ENCODE measurements at places on chromosomes 2 and 18.

- peak; percentile 63 for DNase-seq
Measured at GRCh38 chr18:10270151-10270571, 184.3 kb upstream of the APCDD1 start.

GRCh38 chr2:225002656-225003045 is 39.6 kb downstream of the DOCK10 start:
- no peak for DNase-seq

- DNase-seq = no peak
Measured at GRCh38 chr2:24642351-24642750, 150.8 kb downstream of the PTRHD1 start.

GRCh38 chr2:45889053-45889452 is 237.6 kb downstream of the PRKCE start:
- DNase-seq = no peak

- DNase-seq = no peak
Measured at GRCh38 chr2:113091231-113091896, 23.6 kb downstream of the IL1F10 start.

GRCh38 chr2:226398580-226398979 is 401.0 kb downstream of the IRS1 start:
- no peak for DNase-seq

DNA sequence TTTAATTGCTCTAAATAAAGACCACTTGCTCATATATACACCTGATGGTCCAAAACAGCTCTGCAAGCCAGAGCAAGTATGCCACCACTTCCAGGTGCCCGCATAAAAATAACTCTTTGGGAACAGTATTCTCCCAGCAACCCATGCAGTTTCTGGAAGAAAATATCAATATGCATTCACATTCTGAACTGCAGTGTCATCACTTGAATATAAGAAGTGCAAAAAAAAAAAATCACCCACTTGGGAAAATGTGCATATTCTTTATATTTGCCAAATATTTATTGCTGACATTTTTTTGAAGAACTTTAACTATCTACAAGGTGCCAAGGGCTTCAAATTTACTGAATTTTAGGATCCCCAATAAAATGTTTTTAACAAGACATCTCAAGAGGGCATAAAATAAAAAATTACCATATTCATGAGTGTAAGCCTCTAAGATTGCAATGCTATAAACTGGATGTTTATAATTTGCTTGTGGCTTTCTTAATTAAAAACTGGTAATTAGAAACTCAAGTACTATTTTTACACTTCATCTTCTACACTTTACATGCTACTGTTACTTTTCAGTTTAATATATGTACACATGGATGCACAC is 360.6 kb upstream of the HNRNPA3 start:
- DNase-seq = no peak

DNA sequence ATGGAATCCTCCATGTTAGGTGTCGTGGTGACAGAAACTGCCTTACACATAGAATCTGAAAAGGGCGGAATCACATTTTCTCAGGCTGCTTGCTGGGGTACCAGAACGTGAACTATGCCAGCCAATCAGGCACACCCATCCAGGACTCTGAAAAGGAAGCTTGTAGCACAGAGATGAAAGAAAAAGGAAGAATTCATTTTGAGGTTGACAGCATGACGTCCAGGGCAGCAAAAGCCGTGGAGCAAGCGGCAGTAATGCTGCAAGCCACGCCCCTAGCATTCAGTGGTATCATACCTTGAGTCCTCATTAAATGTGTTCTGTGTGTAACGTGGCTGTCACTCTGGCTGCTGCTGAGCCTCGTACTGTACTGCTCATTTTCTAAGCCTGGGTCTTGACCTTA is 304.0 kb downstream of the DYSF start:
- DNase-seq = no peak

- DNase-seq = no peak
Measured at GRCh38 chr2:149056541-149057255, 18.2 kb downstream of the LYPD6B start.

DNA sequence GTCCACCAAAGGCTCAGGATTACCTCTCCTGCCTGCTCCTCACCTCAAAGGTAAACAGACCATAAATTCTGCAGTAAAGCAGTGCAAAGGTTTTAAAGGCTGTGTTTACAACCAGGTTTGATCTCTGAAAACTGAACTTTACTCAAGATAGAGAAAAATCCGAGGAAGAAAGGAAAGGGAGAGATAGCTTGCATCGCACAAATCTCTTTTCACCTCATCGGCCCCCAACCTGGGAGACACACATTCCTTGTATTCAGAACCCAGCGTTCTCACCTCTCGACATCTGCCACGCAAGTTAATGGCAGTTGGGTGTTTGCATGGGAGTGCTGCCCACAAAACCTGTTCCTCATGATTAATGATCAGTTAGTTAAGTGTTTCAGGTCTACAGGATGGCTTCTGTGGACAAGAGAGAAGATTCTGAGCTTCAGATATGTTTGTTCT is 72.6 kb downstream of the GATA6 start:
- DNase-seq = no peak

- peak; percentile 38 for DNase-seq
Measured at GRCh38 chr2:26245231-26245732, 543 bp downstream of the HADHB start.

DNA sequence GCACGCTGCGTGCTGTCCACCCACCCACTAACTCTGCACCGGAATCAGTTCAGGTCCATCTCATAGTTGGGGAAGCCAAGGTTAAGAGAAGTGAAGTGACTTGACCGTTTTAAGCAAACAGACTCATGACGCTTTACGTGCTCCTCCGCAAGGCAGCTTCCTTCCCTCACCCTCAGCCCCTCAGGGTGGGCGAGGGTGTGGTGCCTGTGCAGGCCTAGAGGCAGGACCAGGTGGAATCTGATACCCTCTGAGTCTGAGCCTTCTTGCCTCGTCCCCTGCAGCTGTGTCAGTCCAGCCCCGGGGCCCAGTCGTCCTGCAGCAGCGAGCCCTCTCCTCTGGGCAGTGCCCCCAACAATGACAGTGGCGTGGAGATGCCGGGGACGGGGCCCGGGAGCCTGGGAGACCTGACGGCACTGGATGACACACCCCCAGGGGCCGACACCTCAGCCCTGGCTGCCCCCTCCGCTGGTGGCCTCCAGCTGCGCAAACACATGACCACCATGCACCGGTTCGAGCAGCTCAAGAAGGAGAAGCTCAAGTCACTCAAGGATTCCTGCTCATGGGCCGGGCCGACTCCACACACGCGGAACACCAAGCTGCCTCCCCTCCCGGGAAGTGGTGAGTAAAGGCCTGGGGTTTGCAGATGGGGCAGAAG is 250.5 kb downstream of the GLI2 start:
- no peak for DNase-seq

DNA sequence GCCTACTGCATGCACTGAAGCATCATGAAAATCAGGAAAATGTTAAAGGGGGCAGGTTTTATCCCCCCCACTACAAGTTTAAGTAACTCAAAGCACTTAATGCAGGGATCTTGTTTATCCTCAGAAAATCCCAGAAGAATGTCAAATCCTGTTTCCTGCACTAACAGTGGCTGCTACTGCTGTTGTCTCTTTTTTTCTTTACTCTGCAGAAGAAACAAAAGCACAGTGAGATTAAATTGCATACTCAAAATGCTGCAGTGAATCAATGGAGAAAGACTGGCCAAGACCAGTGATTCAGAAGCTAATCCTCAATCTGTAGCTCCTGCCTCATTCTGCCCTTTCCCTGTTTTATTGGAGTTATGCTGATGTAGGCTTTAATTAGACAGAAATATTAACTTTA is 332.3 kb upstream of the FIGN start:
- DNase-seq = no peak

GRCh38 chr2:203396667-203397066 is 68.5 kb downstream of the ABI2 start:
- no peak for DNase-seq

DNA sequence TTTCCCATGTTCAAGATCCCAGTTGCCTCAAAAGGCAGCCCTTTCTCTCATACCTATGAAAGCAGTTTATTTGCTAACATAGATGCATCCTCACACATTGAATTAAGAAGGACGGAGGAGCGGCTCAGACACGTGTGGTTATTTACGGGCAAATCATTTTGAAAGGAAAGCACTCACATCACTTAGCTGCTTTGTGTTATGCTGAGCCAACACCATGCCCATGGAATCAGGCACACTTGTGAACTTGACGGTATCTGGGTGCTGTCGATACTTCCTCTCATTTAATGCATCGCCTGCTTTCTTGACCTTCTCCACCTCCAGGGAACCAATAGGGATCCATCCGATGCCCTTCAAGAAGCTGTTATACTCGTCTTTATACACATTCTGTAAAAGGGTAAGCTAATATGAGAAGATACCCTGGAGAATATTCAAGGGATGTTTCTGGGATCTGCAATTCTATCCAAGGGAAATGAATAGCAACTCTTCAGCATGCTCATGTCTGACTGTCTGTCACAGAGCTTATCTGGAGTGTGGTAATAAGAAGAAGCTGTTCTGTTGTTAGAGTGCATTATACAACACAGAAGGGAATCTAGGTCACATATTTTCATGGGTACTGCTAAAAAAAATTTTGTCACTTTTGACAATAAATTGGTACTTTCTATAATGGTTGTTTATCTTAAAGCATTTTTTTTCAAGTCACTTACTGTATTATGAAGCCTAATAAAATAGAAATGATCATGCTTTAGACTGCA is 63.3 kb downstream of the NEB start:
- no peak for DNase-seq

- no peak for DNase-seq
Measured at GRCh38 chr18:56934131-56934530, 212.8 kb upstream of the BOD1L2 start.

- DNase-seq = no peak
Measured at GRCh38 chr2:74429487-74430451, 8.2 kb downstream of the WDR54 start.

DNA sequence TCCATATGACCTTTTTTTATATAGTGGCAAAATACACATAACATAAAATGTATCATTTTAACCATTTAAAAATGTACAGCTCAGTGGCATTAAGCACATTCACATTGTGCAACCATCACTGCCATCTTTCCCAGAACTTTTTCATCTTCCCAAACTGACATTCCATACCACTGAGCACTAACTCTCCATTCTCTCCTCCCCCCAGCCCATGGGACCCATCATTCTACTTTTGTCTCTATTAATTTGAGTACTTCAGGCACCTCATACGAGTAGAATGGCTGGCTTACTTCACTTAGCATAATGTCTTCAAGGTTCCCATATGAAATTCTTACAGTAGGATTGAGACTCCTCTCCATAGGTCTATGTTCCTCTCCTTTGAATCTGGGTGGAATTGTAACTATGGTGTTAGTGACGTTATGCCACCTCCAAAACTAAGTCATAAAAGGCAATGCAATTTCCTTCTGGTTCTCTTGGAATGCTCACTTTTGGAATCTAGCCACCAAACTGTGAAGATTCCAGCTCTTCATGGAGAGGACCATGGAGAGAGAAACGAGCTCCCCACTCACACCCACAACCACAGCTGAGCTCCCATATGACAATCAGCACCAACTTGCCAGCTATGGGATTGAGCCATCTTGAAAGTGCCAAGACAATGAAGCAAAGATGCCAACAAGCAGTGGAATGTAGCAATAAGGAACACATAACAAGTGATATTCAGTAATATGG is 9.8 kb upstream of the DNAJC27 start:
- DNase-seq = peak; percentile 72

GRCh38 chr2:128838244-128838643 is 519.6 kb upstream of the HS6ST1 start:
- no peak for DNase-seq

DNA sequence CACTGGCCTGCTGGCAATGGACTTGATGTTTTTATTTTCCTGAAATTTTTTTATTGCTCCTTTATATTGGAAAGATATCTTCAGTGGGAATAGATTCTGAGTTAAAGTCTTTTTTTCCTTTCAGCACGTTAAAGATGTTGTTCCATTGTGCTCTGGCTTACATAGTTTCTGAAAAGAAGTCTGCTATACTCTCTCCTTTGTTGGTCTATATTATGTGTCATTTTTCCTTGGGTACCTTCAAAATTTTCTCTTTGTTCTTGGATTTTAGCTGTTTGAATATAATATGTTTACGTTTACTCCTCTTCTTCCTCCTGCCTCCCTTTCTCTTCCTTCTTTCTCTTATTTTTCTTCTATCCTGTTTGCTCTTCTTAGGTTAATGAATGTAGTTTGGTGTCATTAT is 105.5 kb downstream of the CAPN13 start:
- no peak for DNase-seq

- DNase-seq = peak; percentile 25
Measured at GRCh38 chr18:6601241-6601640, 128.3 kb upstream of the ARHGAP28 start.

GRCh38 chr2:206518997-206519396 is 75.7 kb downstream of the ADAM23 start:
- DNase-seq = no peak
